ENCODE measurements at places on chromosomes 12 and 14.

- no peak for DNase-seq
Measured at GRCh38 chr14:28765831-28766468, 637 bp upstream of the FOXG1 start.

GRCh38 chr12:100576331-100577036 is 3.0 kb downstream of the GAS2L3 start:
- no peak for DNase-seq

GRCh38 chr14:104385531-104386101 is 193.9 kb upstream of the C14orf180 start:
- DNase-seq = no peak

GRCh38 chr12:68335462-68335861 is 3.3 kb upstream of the MDM1 start:
- no peak for DNase-seq

GRCh38 chr12:104506676-104507401 is 50.1 kb downstream of the CHST11 start:
- DNase-seq = no peak

- no peak for DNase-seq
Measured at GRCh38 chr14:90715495-90715894, 100.7 kb downstream of the TTC7B start.

Data from HuH-7.5 (cell line).